ENCODE measurements at places on chromosomes 4 and X.

DNA sequence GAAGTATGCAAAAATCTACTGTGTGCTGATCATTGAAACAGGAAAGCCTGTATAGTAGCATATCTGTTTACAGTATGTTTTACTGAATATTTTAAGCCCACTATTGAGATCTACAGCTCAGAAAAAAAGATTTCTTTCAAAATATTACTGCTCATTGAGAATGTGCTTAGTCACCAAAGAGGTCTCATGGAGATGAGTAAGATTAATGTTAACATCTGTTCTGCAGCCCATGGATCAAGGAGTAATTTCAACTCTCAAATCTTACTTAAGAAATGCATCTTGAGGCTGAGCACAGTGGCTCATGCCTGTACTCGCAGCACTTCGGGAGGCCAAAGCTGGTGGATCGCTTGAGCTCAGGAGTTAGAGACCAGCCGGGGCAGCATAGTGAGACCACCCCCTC lies 3.3 kb downstream of the RNF4 start:
- DNase-seq: no peak

GRCh38 chrX:40360557-40360956 lies 220.2 kb upstream of the ATP6AP2 start:
- DNase-seq: no peak

DNA sequence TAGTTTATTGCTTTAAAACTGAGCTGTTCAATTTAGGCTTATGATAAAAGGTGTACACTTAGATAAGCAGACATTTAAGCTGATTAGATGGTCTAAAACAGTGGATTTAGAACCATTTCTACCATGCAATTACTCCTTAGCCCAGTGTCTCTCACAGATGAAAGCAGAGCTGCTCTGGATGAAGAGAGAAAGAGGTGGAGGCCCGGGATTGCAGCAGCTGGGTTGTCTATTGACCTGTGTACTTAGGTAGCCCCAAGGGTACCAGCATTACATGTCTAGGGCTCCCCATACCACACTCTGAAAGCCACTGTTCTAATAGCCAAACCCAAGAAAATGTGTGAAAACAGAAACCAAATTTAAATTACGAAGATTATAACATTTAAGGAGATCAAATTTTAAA lies 86.0 kb upstream of the GIMD1 start:
- DNase-seq: no peak

GRCh38 chrX:150616179-150616862 lies 47.9 kb downstream of the MTM1 start:
- DNase-seq: no peak

GRCh38 chrX:112636288-112636687 lies 43.5 kb downstream of the LHFPL1 start:
- no peak for DNase-seq

DNA sequence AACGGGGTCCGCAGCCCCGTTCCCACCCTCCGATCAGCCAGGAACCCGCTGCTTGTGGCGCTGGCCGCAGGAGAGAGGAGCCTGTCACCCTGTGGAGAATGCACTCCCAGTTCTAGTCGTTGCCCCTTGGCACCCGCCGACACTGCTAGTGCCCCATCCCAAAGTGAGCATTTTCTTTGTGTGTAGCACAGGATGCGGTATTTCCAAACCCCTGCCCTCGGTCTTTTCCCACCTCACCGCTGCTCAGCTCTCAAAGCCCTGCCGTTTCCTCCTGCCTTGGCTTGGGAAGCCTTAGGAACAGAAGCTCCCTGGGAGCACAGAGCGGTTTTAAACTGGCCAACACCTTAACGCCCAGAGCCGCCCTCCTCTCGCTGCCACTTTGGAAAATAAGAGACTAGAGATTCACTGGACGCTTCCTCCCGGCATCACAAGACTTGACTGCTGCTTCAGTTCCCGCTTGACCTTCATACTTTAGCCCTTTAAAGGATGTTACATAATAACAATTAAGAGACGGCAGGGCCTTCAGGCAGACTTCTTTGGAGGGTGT lies 772 bp downstream of the CYP4V2 start:
- peak; percentile 36 for DNase-seq

DNA sequence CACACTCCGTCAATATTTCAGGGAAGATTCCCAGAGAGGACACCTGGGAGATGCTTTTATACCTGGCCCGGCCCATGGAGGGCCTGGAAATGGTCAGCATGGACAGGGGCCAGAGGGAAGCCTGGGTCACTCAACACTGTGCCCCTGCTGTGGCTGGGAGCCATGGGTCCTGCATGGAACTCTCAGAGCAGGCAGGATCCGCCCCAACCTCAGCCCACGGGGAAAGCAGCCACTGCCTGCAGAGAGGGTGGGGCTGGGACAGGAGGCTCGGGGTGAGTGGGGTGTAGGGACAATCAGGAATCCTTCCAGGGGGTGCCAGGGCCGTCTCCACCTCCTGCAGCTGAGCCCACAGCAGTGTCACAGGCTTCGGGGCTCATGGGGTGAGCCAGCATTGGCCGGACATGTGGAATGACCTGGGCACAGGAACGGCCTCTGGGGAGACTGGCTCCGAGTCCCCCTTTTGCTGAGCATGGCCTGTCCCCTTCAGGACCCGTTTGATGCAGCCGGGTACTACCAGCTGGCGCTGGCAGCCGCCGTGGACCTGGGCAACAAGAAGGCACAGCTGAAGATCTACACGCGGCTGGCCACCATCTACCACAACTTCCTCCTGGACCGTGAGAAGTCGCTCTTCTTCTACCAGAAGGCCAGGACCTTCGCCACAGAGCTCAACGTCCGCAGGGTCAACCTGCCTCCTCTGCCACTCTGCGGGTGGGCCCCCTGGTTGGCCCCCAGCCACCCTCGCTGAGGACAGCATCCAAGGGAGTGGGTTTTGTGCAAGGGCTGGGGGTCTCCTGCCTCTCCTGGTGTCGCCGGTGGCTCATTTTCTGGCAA lies 29.1 kb upstream of the HTRA3 start:
- no peak for DNase-seq

GRCh38 chrX:128518508-128518907 lies 466.3 kb upstream of the ACTRT1 start:
- DNase-seq: no peak

DNA sequence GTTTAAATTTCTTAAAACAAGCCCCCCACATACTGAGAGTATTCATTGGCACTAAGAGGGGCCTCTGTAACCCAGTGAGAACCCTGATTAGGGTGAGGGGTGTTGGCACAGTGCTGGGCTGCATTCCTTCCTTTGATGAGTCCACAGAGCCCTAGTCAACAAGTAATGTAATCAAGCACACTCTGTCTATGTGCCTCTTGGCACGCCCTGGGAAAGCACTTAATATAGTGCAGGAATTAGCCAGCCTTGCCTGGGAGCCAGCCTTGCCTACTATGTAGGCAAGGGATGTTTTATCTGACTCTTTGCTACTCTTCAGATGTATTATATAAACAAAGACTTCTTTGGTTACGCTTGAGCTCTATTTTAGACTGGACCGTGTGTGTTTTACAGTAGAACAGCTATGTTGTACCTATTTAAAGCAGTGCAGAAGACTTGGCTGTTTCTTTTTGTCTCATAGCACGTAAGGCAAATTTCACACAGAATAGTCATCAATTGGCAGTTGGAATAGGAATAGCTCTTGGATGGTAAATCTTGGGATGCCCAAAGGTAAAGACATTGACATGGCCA lies 64.3 kb downstream of the FRAS1 start:
- DNase-seq: no peak

- no peak for DNase-seq
Measured at GRCh38 chrX:134520860-134521390, 61.0 kb downstream of the HPRT1 start.

- no peak for DNase-seq
Measured at GRCh38 chr4:37604461-37604860, 81.7 kb downstream of the RELL1 start.

- no peak for DNase-seq
Measured at GRCh38 chr4:85658766-85659439, 184.0 kb downstream of the ARHGAP24 start.

DNA sequence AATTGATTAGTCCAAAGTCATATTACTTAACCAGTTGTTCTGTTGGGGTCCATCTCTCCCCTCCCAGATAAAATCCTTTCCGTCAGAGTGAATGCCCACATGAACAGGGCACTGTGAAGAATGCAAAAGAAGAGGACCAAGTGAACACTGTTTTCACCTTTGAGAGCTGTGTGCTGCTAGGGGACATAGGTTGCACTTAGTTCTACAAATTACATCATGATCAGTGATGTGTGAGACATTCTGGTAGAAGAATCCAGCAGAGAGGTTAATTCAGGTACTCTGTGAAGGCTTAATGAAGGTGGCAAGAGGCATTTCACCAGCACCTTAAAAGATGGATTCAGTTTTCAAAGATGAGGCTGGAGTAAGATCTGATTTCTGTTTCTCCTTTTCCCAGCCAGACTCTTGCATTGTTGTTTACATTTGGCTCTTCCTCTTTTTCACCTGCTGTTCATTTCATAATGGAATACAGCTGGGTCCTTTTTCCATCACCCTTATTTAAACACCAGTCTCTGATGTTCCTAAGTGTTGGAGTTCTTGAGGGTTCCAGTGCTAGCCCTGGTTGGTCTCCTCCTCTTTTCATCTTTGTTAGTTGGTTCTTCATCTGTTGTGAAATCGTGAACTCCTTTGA lies 10.9 kb downstream of the GAB1 start:
- no peak for DNase-seq

DNA sequence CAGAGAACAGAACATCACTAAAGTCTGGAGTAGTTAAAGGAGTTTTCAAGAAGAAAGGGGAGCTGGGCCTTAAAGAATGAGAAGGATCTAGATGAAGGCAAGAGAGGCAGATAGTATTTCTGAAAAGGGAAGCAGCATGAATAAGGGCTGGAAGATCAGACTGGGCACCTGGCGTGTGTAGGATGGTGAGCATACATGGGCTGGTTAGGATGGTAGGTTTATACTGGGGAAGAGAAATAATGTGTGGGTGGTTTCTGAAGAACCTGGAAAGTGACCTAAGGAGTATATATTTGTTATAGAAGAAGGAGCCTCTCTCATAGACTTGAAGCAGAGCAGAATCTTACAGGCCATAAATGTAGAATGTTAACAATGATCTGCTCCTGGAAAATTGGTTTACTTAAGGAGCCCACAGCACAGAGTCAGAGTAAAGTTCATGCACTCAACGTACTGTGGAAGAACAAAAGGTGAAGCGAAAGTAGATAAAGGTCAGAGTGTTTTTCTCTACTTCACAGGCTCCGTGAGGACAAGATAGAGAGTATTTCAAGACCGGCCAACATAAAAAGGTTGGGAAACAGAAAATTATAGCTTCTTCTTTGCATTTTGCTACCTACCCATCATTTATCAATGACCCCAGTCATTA lies 35.8 kb downstream of the MBNL3 start:
- DNase-seq: no peak

DNA sequence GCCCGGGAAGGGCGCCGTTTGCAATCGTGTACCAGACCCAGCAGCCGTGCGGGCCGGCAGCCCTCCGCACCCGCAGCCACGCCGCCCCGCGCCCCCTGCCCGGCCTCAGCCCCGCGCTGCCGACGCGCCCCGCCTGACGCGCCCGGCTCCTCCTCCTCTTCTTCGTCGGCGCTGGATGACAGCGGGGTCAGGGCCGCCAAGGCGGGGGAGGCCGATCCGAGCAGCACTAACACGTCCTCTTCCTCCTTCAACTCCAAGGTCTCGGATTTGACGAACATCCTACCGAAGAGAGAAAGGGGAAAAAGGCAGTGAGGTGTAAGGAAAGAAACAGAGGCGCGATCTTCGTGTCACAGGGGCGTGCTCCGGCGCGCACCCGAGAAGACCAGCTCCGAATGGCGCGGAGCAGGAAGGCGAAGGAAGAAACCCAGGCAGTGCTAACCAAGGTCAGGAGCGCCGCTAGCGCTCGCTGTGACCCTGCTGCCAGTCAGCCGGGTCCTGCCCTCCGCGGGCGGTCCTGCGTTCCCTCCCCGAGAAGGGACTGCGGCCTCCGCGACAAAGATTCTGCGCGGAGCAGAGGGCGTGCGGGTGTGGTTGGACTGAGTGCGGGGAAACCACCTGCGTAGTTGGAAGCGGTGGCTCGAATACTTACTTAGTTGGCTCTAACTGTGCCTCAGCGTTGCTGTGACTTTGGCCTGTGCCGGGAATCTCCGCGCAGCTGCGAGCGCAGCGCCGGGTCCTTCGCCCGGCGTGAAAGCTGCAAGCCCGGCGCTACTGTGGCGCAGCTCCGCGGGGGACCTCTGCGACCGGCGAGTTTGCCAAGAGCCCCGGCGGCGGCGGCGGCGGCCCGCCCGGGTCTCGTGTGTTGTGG lies 548 bp downstream of the NEUROG2 start:
- DNase-seq: no peak

GRCh38 chr4:17578482-17578891 lies 1.5 kb downstream of the LAP3 start:
- DNase-seq: no peak

- DNase-seq: no peak
Measured at GRCh38 chr4:78863254-78863869, 75.9 kb downstream of the PAQR3 start.

DNA sequence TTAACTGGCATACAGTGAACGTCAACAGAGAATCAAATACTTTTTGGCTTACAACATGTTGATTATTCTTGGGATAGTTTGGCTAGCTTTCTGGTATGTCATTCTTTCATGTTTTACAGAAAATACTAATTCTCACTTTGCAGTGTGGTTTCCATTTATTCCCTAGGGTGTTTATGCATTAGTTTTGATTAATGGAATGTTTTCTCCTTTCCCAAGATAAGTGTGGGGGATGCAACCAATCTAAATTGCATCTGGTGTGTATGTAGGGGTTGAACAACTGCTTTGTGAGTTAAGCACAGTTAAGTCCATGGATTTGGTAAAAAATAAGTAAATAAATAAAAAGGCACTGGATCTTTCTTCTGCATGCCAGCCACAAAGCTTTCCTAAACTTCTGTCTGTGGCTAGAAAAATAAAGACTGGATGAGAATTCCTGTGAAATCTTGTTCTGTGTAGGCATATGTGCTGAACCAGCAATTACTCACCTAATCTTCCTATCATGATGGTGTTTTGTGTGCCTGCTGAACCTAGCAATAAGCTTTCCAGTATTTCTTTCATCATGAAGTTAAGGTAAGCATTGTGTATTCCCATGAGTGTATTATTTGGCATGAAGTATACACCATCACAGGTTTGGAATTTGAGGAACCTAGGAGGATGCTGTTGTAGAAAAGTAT lies 50.6 kb upstream of the TENM3 start:
- no peak for DNase-seq

DNA sequence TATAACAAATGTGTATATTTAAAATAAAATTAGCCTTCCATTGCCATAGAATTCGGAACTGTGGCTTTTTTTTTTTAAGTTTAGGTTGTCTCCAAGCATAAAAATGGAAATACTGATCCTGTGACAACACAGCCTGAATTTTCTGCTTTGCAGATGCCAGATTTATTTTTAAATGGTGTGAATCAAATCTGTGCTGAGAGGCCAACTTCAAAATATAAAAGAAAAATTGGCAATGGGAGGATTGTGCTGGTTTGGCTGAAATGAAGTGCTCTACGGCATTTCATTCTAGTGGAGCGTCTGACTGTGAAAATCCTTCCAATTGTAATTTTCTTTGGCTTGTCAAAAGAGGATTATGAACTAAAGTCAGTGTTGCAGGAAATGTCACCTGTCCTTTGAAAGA lies 580.3 kb upstream of the ZFP42 start:
- DNase-seq: no peak

- DNase-seq: no peak
Measured at GRCh38 chr4:7726665-7727413, 212.8 kb downstream of the AFAP1 start.

Data from stimulated activated effector memory CD8-positive, alpha-beta T cell treated with anti-CD3 and anti-CD28 coated beads, Interleukin-12 subunit alpha, Interleukin-12 subunit beta, amount 100 ng/mL, for 72 hours (primary cell).